ENCODE measurements at places on chromosomes 11 and 22.

DNA sequence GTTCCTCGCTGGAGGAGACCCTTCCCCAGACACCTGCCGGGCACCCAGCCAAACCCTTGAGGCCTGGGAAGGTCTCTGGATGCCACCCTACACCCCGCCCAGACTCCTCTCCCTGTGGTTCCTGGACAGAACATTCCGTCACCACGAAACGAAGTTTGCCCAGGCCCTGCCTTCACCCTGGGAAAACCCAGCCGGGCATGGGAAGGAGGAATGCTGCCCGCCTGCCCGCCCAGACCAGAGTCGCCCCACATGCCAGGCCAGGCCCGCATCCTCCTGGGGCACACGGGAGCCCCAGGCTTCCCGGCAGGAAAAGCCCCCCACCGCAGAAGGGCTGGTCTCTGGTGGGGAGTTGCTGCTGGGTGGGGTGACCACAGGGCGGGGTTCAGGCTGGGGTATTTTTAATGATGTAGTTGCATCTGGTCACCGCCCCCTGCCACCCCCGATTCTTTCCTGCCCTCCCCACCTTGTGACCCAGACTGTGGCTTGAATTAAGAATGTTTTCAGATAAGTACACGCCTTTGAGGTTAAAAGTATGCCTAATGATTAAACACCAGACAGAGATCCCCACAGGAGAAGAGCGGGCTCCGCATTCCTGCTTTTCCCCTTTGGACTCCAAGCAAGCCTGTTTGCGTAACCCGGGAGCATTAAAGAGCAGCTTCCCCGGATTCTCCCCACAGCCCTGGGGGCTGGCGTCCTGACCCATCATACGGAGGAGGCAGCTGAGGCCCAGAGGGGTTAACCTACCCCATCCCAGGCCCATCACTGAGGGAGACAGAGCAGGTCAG, 44.6 kb upstream of the PPARA start:
- DNase-seq = no peak

GRCh38 chr22:45846952-45847351, 130.0 kb downstream of the WNT7B start:
- DNase-seq = no peak

DNA sequence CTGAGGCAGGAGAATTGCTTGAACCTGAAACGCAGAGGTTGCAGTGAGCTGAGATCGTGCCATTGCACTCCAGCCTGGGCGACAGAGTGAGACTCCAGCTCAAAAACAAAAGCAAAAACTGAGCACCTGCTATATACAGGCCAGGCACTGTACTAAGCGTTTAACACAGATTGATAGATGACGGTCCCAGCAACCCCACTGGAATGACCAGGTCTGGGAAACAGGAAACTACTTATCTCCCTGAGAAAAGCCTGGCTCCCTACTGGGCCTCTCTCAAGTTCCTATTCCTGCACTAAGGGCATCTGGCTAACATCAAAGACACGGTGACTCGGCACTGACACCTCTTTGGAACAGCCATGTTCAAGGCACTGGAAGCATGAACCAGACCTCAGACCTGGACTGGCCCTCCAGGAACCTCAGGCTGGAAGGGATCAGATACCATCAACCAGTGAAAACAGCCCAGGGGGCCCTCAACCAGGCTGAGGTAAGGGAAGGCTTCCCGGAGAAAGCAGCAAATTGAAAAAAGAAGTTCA, 16.6 kb downstream of the ARAP1 start:
- no peak for DNase-seq

- no peak for DNase-seq
Observed at GRCh38 chr11:119618208-119618909, 110.6 kb downstream of the NECTIN1 start.

DNA sequence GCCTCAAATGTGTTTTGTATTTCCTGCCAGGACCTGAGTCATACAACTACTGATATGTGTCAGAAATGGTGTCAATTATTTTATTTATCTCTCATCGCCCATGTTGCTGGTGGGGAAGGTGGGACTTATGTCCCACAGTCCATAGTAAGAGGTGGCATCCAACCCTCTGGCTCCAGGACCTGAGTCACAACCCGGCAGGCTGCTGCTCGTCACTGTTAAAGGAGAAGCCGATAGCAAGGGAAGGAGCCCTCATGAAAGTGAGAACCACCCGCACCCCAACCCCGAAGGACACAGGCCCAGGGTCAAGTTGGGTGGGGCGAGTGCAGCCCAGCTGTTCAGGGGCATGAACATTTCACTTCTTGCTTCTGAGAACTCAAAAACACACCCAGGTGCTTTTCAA, 33.1 kb upstream of the TP53I11 start:
- DNase-seq = no peak

GRCh38 chr11:101863361-101863760, 51.4 kb upstream of the CEP126 start:
- DNase-seq = no peak

DNA sequence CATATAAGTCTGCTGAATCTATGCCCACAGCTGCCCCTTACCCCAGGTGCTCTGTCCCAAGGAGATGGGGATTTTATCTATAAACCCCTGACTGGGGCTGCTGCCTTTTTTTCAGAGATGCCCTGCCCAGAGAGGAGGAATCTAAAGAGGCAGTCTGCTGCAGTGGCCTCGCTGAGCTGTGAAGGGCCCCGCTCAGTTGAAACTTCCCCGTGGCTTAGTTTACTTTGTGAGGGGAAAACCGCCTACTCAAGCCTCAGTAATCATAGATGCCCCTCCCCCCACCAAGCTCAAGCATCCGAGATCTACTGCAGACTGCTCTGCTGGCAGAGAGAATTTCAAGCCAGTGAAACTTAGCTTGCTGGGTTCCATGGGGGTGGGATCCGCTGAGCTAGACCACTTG, 7.4 kb upstream of the SCGB1D4 start:
- no peak for DNase-seq
